ENCODE measurements at places on chromosomes 4 and X.

- DNase-seq, result no peak
Observed at GRCh38 chr4:166670341-166670740, 564.0 kb downstream of the SPOCK3 start.

- DNase-seq, result no peak
Observed at GRCh38 chr4:134388351-134388750, 186.8 kb upstream of the PABPC4L start.

DNA sequence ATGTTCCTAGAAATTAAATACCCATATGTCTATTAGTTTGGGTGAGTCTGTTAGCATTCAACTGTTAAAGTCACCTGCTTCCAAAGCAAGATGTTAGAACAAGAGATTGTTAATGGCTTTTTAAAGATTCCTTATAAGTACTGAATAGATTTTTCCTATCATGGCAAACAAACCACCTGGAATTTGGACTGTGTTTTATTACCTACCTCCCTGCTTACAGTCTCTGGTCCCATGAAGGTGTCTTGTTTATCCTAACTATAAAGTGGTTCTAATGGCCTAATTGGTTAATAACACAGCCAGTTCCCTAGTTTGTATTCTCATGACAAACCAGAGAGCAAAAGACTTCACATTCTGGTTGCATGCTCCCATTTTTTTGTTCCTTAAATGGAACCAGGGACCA is 149.5 kb downstream of the PPP1R2C start:
- DNase-seq, result no peak

DNA sequence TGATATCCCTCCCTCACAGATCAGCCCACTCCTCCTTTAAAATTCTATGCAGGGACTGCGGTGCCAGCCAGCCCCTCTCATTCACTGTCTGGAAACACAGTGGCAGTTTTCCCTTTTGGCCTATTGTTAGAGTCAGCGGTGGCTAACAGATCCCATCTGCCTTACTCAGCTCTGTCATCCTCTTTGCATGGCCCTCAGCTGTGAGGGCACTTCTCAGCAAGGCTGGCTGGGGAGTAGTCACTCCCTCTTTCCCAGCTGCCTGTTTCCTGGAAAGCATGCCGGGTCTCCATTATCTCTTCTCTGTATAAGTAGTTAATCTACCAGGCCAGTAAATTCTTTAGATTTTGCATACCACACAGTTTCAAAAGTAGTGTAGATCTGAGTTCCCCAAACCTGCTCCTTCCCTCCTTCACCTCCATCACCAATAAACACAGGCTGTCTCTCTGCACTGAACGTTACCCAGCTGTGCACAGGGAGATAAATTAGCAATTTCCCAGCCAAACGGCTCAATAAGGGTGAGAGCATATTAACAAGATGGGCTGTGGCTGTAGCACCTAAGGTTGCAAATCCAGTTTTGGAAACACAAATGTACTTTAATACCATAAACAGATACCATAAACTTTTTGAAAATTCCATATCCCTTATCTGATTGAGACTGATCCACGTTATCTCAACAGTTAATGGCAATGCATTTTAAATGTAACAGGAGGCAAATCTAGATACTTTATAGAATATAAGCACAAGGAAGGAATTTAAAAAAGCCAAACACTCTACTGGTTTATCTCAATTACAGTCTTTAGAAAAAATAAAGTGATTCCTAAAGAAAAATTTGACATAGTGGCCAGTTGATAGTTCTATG is 229.3 kb downstream of the ANKRD50 start:
- DNase-seq, result no peak

DNA sequence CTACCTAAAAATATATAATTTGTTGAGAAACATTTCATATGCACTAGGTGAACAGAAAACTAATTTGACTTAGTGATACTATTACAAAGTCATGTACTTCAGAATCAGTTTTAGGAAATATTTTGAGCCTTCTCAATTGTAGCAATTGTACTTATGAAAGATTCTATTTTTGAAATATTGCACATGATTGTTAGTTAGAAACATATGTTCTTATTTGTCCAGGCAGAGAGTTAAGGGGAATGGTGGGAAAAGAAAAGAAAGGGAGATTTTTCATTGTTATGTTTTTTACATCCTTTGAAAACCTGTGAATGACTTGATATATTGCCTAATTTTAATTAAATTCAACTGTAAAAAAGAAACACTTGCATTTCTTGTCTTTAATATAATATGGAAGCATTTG is 66.0 kb downstream of the GLRB start:
- DNase-seq, result no peak

- DNase-seq, result no peak
Observed at GRCh38 chr4:71355045-71355444, 16.2 kb downstream of the SLC4A4 start.

DNA sequence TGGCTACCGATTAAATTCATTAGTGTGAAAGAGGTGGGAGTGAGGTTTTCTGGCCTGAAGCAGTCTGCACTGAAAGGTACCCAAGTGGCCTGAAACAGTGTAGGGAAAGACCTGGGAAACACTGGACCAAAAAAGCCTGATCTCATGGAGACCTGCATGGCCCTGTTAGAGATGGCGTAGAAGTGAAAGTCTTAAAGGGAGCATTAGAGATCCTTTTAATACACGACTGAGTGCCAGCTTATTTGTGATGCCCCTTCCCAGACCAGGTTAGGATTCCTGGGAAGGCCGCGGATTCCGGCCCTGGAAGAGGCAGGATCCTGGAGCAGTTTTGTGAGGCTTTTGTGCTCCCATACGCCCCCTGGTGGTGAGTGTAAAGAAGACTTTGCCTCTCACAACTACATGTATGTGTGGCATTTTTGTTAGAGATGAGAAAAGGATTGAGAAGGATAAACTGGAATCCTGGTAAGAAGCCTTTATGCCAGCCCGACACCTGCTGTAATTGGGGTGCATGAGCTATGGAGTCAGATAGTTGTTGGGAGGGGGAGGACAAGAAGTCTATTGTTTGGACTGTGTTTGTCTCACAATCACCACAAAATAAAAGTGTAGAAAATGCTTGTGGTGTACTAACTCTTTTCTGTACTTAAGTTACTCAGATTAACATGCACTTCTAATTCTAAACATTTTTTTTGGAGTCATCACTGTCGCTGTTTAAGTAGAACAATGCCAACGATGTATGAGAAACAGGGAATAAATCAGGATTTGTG is 54.0 kb downstream of the JADE1 start:
- DNase-seq, result peak; percentile 54

DNA sequence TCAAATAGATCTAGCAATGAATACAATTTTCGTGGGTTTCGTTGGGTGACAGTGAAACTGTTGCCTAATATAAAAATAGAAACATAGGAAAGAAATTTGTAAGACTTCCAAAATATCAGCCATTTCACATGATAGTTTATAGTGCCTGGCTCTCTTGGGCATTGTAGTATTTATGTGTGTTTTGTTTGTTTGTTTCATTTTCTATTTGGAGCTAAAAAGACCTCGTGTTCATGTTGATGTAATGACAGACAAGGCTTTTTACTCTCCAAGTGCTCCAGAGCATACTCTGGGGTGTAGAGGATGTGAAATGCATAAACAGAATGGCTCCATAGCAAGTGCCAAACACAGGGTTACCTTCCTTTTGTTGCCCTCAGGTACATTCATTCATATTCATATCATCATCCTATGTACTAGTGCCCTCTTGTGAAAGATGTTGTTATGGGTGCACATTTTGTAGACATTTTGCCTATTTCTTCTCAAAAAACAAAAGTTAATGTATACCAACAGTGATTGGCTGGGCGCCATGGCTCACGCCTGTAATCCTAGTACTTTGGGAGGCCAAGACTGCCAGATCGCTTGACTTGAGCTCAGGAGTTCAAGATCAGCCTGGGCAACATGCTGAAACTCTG is 100.7 kb upstream of the AMOT start:
- DNase-seq, result no peak

- no peak for DNase-seq
Observed at GRCh38 chrX:23554304-23554703, 113.0 kb upstream of the PRDX4 start.

GRCh38 chr4:177283167-177283566 is 26.5 kb upstream of the NEIL3 start:
- DNase-seq, result no peak

DNA sequence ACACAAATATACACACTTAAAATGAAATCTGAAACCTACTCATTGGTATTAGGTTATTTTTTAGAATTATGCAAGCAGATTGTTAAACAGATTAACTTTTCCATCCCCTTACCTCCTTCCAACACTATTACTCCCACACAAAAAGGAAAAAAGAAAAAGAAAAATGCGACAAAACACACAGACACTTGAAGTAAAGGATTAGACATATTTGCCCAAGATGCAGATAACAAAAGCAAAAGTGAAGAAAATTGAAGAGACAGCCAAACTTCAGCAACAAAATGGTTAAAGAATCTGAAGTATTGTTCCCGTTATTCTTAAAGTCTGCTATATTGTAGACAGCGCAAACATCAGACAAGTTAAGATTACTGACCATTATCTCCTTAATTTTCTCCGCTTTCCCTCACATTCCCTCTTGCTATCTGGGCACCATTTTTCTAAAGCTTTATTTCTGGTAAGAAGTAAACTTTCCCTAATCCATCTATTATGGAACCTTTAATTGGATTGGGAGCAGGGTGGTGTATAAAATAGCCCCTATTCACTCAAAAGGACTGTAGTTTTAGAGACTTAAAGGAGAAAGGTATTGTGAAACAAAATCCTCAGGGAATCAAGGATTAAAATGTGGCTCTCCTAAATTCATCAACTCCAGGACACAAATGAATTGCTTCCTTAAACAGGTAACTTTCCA is 34.7 kb upstream of the MAB21L2 start:
- no peak for DNase-seq

GRCh38 chr4:26432419-26432818 is 57.9 kb downstream of the CCKAR start:
- DNase-seq, result no peak

- DNase-seq, result no peak
Observed at GRCh38 chrX:41082783-41083182, 2.5 kb upstream of the USP9X start.

DNA sequence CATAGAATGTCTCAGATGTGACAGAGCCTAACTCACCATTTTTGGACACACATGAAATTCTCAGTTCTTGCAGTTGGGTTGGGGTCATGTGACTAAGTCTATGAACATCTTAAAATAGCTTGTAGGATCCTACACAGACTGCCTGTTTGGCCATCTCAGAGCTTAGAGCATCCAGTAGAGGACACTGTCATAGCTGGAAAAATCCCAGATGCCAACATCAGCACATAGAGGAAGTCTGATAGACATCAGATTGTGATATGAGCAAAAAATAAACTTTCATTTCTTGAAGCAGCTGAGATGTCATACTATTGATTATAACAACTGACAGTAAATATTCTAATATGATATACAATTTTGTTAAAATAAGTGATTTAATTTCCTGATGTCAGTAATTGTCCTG is 207.1 kb downstream of the TRAM1L1 start:
- DNase-seq, result no peak

GRCh38 chrX:153642655-153643430 is 4.2 kb upstream of the DUSP9 start:
- DNase-seq, result no peak
